ENCODE measurements at places on chromosomes 7 and 10.

DNA sequence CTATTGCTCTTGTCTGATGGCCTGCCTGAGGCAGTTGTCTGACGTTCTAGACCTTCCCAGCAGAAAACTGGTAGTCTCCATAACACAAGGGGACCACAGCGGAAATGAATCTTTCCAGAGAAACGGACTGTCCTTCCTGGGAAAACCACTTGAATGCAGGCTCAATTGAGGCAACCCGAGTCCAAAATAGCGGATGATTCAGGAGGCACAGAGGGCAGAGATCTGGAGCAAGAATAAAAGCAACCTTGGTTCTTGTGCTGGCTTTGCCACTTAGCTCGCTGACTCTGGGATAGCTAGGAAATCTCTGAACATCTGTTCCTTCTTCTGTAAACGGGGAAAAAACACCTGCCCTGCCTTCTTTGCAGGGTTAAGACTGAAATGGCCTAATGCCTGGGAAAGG lies 178.8 kb downstream of the NEURL1 start:
- DNase-seq: no peak

DNA sequence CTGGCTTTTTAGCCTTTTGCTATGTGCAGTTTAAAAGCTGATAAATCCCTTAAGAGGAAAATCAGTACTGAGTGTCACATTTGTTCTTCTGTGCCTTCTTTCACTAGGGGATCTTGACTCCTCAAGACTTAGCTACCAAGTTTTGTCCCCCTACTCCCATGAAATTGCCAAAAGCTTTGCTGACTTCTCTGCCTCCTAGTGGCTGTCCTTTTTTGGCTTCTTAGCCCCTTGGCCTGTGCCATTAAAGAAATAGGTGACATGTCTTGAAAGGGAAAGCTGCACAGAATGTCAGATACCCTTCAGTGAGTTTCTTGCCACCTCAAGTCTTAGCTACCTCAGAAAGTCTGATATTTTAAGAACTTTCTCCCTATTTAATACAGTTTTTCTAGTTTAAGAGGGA lies 10.5 kb downstream of the MKLN1 start:
- DNase-seq: no peak

GRCh38 chr7:41975849-41976248 lies 261.2 kb downstream of the GLI3 start:
- DNase-seq: no peak

DNA sequence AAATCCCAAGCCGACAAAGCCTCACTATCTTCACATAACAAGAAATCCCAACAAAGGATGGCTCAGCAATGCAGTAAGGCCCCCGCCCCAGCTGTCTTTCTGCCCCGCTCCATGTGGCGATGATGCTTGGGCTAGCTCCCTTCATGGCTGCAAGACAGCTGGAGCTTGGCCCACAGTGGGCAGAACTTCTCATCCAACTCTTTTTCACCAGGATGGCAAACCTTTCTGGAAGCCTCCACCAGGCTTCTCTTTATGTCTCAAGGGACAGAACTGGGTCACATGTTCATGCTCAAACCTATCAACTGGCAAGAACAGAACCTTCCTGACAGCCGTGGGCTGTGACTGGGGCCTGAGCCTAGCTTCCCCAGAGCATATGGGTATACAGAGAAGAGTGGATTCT lies 260.5 kb upstream of the MKLN1 start:
- DNase-seq: no peak

- no peak for DNase-seq
Measured at GRCh38 chr10:15483215-15484075, 112.4 kb upstream of the FAM171A1 start.

GRCh38 chr7:79290841-79291497 lies 162.5 kb downstream of the MAGI2 start:
- no peak for DNase-seq
